ENCODE measurements at places on chromosomes 3 and 15. TPM values are rescaled to one million over a fixed set of nuclear protein-coding genes. Genes with fewer than 3 reads are reported as not detected.

Gene LRRC3B
- total RNA-seq: not detected

Gene FBXL2
- total RNA-seq: 29.0 TPM

Gene CPNE9
- not detected for total RNA-seq

Gene CFAP44
- 2.1 TPM for total RNA-seq

Gene PIF1
- 28.8 TPM for total RNA-seq

Gene SLC9C1
- 0.12 TPM for total RNA-seq

Gene TNNC1
- total RNA-seq: 0.33 TPM

Gene WDR93
- under 0.01 TPM for total RNA-seq

Gene TNIK
- total RNA-seq: 23.7 TPM

Gene RASL12
- total RNA-seq: 4.1 TPM

Gene LMOD3
- not detected for total RNA-seq

Gene GOLGA8G
- total RNA-seq: not detected

Gene GABRA5
- total RNA-seq: 0.50 TPM

Gene UNC45A
- total RNA-seq: 115 TPM

Gene HRH1
- total RNA-seq: 11.4 TPM

Gene RTP3
- total RNA-seq: not detected

Gene PAQR5
- 1.5 TPM for total RNA-seq

Gene PODXL2
- total RNA-seq: 2.0 TPM

Gene SKIC8
- 78.7 TPM for total RNA-seq

Gene GNAT1
- total RNA-seq: not detected

Gene CFAP161
- 0.12 TPM for total RNA-seq

Gene FOXB1
- not detected for total RNA-seq

Gene EFCC1
- not detected for total RNA-seq

Gene RGMA
- 0.22 TPM for total RNA-seq

Gene CIB2
- total RNA-seq: 3.6 TPM

Gene SEMA5B
- total RNA-seq: not detected

Gene ZNF620
- 0.87 TPM for total RNA-seq

Gene HIGD2B
- not detected for total RNA-seq

Gene GOLGA6L10
- 0.11 TPM for total RNA-seq

Gene RPP25
- 2.1 TPM for total RNA-seq

Gene ACP3
- total RNA-seq: 27.1 TPM

Gene PLS1
- 1.8 TPM for total RNA-seq

Gene ERC2
- total RNA-seq: 0.75 TPM

Gene ZNF621
- total RNA-seq: 15.5 TPM

Gene ECE2
- not detected for total RNA-seq

Gene TMEM45A
- 39.0 TPM for total RNA-seq

Gene PSMA4
- 428 TPM for total RNA-seq

Gene TMEM108
- total RNA-seq: 0.12 TPM

Gene RPS17
- 1,039 TPM for total RNA-seq

Gene APEH
- 173 TPM for total RNA-seq

Gene ARNT2
- 3.7 TPM for total RNA-seq

Gene BUB1B
- 16.2 TPM for total RNA-seq

Gene CCDC51
- total RNA-seq: 24.3 TPM

Gene TMEM207
- not detected for total RNA-seq

Gene SOX14
- not detected for total RNA-seq

Gene GPR27
- total RNA-seq: 0.12 TPM

Gene MEX3B
- 2.2 TPM for total RNA-seq

Gene TRIM42
- total RNA-seq: not detected

Gene COL6A6
- total RNA-seq: 0.11 TPM

Gene RAB43
- 13.2 TPM for total RNA-seq

Gene GOLGA8T
- not detected for total RNA-seq

All from uterine smooth muscle cell (primary cell).